Activated T-cell treated with anti-CD3 and anti-CD28 coated beads for 1 hour (primary cell): ENCODE measurements at places on chromosomes 12 and 14.

GRCh38 chr12:6618483-6619225 is 11.5 kb upstream of the CHD4 start:
- DNase-seq = no peak

- no peak for DNase-seq
Observed at GRCh38 chr14:36208690-36209278, 32.3 kb upstream of the PTCSC3 start.

DNA sequence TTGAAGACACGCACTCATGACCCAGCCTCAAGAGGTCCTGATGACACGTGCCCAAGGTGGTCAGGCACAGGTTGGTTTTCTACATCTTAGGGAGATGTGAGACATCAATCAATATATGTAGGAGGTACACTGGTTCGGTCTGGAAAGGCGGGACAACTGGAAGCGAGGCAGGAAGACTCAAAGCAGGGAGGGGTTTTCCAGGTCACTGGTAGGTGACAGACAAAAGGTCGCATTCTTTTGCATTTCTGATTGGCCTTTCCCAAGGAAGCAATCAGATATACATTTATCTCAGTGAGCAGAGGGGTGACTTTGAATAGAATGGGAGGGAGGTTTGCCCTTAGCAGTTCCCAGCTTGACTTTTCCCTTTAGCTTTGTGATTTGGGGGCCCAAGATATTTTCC is 38.6 kb downstream of the GLT1D1 start:
- no peak for DNase-seq

DNA sequence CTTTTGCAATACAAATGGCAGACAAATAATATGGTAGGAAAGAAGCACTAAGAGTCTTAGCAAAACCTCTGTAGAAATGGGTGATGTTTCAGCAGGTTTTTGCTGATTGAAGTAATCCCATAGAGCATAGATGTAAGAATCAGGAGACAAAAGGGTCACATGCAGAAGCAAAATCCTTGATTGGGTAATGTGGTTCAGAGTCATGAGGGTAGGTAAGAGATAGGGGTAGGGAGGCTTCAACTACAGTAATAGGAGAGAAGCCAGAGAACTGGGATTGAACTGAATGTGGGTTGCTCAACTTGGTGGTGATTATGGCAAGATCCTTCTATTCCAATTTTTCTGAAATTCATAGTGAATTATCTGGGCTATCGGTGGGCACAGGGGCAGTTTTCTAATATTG is 5.0 kb downstream of the PRB3 start:
- DNase-seq = no peak

GRCh38 chr12:65984227-65984479 is 146.4 kb downstream of the LLPH start:
- no peak for DNase-seq

DNA sequence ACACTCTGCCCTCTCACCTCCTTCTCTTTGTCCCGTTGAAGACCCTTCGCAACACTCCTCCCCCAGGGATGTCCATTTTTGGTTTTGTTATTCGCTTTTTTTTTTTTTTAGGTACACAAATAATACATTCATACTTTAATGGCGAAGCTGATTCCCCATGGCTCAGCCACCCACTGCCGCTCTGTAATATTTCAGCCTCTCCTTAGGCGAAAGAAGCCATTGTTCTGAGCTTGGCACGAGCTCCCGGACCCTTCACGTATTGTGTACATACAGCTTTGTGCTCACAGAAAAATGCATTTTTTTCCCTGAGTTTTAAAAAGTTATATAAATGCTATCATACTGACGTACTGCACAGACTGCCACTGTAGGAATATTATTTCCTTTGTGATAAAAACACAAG is 115.0 kb downstream of the TMEM132C start:
- no peak for DNase-seq

DNA sequence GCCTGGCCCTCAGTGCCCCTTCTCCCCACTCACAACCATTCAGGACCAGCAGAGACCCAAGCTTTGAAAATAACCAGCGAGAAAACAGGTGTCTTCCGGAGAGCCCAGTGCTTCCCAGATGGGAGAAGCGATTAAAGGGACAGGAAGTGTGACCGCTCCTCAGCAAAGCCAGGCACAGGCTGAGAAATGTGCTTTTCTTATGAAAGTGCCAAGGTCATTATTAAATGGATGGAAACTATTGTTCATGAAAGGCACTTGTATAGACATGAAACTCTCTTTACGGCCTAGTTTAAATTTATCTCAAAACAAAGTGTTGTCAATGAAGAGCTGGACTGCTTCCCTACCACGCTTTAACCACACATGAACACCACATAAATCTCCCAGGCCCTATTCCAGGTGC is 210.4 kb downstream of the SPTSSA start:
- no peak for DNase-seq

- no peak for DNase-seq
Observed at GRCh38 chr14:51157012-51157411, 62.1 kb upstream of the TRIM9 start.

DNA sequence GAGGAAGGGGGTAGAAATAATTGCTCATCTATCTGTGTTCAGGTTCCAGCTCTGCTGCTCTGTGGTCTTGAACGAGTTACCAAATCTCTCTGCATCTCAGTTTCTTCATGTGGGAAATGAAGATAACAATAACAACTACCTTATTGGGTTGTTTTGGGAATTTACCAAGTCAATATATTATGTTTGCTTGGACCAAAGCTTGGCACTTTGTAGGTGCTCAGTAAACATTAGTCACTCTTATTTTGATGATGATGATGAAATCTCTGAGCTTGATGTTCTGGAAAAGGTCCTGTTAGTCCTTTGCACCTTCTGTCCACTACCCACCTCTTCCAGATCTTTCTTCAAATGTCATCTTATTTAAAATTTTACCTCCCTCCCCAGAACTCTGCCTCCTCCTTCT is 15.9 kb downstream of the RPH3A start:
- no peak for DNase-seq

- DNase-seq = no peak
Observed at GRCh38 chr12:132593938-132594358, 16.4 kb downstream of the LRCOL1 start.

DNA sequence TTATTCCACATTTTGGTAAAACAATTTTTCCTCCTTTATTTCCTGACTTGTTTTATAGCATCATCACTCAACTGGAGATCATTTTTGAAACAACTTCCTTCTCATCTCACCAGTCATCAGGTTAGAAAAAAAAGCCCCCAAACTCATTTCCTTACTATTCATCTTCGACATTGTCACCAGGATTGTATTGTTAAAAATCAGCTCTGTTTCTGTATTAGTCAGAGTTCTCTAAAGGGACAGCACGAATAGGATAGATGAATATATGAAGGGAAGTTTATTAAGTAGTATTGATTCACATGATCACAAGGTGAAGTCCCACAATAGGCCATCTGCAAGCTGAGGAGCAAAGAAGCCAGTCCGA is 392.6 kb downstream of the FUT8 start:
- no peak for DNase-seq

GRCh38 chr14:68730348-68730747 is 62.5 kb downstream of the ZFP36L1 start:
- no peak for DNase-seq

GRCh38 chr12:52354200-52354599 is 13.1 kb downstream of the KRT85 start:
- no peak for DNase-seq

- DNase-seq = no peak
Observed at GRCh38 chr12:106027286-106027685, 111.5 kb downstream of the NUAK1 start.

GRCh38 chr14:48140804-48141203 is 465.4 kb upstream of the MDGA2 start:
- no peak for DNase-seq

DNA sequence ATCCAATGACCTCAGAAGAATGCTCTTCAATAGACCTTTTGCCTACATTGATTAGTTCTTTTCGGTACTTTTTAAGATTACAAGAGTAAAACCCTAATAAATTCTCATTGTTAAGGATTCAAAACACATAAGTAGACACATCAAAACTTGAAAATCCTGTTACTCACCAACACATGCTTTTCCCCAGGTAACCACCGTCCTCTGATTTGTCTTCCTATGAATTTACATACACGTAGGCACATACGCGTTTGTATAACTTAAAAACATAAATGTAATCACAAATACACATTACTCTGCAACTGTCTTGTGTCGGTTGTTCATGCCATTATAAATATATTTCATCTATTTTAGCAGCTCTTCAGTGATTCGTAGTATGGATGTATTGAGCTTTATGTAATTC is 910 bp upstream of the WASHC4 start:
- no peak for DNase-seq

- DNase-seq = no peak
Observed at GRCh38 chr12:105852496-105852895, 286.3 kb downstream of the NUAK1 start.

DNA sequence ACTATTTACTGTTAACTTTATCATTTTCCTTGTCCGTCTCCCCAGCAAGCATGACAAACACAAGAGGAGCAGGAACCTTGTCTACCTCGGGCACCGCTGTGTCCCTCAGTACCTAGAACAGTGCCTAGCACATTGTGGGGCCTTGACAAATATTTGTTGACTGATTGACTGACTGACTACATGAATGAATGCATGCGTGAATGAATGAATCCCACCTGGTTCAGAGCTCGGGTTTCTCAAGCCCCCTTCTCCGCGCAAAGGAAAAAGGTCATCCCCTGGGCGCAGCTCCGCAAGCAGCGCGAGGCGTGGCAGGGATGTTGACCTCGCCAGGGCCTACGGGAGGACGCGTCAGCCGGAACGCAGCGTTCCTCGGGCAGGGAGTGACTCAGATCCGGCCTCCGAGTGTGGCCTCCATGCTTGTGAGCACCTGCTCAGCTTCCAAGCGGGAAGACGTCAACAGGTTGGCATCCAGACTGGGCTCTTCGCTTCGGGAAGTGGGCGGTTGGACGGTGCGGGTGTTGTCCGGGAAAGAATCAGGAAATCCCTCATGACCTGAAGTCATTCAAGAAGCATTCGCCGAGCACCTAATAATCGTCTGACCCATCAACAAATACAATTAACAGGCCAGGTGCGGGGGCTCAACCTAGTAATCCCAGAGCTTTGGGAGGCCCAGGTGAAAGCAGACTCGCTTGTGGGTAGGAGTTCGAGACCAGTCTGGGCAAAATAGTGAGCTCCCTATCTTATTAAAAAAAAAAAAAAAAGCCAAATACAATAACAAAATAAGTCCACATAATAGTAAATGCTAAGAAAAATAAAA is 13.9 kb upstream of the UBC start:
- DNase-seq = no peak

- DNase-seq = no peak
Observed at GRCh38 chr12:116635487-116635886, 76.3 kb downstream of the MAP1LC3B2 start.

DNA sequence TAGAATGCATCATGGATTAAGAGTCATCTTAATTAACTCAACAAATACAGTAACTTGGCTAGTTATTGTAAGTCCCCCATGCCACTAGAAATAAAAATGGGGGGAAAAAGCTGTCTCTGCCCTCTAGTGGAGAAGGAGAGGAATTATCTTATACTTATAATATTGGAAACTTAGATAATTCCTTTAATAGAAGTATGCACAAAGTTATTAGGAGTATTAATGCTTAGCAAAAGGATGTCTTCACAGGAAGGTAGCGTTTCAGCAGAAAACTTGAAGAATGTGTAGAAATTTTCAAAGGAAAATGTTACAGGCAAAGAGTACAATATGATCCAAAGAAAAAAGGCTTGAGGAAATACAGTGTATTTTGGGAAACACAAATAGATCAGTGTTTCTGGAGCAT is 19.8 kb downstream of the OR5AU1 start:
- no peak for DNase-seq

GRCh38 chr14:20809917-20810316 is 7.3 kb upstream of the RNASE1 start:
- DNase-seq = no peak

GRCh38 chr14:68784978-68785533 is 7.8 kb downstream of the ZFP36L1 start:
- DNase-seq = no peak

DNA sequence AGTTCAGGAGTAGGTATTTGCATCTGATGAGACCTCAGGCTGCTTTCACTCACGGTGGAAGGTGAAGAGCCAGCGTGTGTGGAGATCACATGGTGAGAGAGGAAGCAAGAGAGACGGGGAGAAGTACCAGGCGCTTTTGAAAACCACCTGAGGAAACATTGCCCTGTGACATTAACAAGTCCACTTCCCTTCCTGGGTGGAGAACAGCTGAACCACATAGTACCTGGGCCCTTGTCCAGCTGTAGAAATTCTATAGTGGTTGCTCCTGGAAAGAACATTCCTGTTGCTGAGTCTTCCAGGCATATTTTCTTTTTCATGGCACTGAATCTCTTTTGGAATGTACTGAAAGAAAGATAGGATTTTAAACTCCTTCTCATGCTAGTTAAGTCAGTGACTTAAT is 87.3 kb upstream of the RIN3 start:
- no peak for DNase-seq

GRCh38 chr14:69135133-69135532 is 17.8 kb downstream of the DCAF5 start:
- DNase-seq = no peak

GRCh38 chr12:27592548-27592947 is 68.5 kb downstream of the PPFIBP1 start:
- no peak for DNase-seq

DNA sequence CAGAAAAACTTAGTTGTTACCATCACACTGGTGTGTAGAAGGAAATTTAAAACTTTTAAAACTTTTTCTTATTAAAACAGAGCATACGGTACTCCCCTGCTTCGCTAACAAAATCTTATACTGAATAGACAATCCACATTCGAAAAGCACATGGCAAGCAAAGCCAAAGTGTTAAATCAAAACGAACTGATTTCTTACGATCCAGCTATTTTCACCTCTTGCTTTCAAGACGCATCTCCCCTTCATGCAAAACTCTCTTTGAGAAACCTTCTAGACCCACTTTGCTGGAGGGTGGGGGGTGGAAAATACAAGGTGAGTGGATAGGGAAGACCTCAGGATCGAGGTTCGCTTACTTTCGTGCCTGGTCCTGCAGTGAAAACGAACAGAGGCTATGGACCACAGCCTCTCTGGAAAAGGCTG is 328 bp downstream of the INTS13 start:
- DNase-seq = no peak

- no peak for DNase-seq
Observed at GRCh38 chr14:92135269-92135668, 13.5 kb downstream of the CPSF2 start.

DNA sequence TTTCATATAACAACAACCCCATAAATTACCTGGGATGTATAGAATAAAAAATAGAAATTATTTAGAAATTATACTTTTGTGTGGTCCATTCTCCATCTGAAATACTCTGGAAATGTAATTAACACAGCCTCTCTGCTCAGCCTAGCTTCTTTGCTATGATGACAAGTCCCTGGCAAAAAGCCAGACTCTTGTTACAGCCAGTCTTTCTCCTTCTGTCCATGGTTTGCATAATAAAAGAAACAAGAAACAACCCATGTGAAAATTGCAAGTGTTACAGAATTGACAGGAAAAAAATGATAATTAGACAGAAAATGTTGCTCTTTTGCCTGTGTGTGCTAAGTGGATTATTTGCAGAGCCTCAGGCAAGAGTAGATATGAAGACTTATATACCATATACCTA is 61.3 kb downstream of the C12orf50 start:
- no peak for DNase-seq
